ENCODE measurements at places on chromosomes 3 and 15.

GRCh38 chr3:4335840-4336562 lies 32.8 kb downstream of the SETMAR start:
- DNase-seq = no peak

GRCh38 chr3:156769721-156770654 lies 56.2 kb upstream of the LEKR1 start:
- DNase-seq = no peak

- no peak for DNase-seq
These were observed 360.1 kb downstream of the SHQ1 start for GRCh38 chr3:72487946-72488737.

DNA sequence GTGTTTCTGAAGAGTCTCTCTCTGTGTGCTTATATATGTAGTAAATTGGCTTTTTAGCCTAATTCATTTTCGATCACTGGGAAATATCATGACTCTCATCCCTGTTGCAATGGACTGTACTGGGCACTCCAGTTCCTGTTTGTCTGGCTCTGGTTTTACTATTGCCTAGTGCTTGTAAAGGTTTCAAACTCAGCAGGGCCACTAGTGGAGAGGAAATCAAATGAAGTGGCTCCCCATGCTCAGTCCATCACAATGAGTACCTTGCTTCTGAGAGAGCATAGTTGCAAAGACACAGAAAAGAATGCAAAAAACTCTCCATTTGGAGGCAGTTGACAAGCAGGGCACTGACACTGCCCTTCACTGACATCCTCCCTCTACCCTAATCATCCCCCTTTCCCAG lies 167.8 kb downstream of the TAFA4 start:
- DNase-seq = no peak

DNA sequence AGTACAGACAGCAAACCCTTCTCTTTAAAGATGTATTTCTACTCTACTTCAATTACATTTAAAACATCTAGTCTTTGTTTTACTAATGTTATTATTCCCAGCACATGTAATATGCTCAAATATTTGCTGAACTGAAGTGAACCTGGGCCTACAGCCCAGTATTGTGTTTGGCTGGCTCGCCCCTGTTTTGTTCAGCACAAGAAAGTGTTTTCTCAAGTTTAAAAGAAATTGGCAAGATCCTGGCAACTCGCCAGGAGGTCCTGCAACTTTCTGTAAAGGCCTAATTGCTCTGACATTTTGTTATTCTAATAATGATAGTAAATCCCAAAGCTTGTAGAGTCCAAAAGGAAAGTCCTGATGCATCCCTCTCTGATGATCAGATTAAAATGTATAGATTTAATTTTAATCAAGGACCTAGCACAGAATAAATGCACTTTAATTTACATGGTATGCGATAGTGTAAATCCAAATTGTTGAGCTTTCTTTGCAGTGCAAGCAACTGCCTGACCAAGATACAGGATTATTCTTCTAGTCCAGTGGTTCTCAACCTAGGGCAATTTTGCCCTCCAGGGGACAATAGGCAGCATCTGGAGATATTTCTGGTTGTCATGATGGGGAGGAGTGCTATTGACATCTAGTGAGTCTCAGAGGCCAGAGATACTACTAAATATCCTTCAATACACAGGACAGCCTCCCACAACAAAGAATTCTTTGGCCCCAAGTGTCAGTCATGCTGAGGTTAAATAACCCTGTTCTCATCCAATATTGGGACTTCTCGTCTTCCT lies 35.7 kb upstream of the TMOD3 start:
- DNase-seq = no peak

GRCh38 chr3:61853912-61854311 lies 292.5 kb downstream of the PTPRG start:
- DNase-seq = no peak

- no peak for DNase-seq
These were observed 32.3 kb downstream of the TBC1D2B start for GRCh38 chr15:78045189-78045588.

DNA sequence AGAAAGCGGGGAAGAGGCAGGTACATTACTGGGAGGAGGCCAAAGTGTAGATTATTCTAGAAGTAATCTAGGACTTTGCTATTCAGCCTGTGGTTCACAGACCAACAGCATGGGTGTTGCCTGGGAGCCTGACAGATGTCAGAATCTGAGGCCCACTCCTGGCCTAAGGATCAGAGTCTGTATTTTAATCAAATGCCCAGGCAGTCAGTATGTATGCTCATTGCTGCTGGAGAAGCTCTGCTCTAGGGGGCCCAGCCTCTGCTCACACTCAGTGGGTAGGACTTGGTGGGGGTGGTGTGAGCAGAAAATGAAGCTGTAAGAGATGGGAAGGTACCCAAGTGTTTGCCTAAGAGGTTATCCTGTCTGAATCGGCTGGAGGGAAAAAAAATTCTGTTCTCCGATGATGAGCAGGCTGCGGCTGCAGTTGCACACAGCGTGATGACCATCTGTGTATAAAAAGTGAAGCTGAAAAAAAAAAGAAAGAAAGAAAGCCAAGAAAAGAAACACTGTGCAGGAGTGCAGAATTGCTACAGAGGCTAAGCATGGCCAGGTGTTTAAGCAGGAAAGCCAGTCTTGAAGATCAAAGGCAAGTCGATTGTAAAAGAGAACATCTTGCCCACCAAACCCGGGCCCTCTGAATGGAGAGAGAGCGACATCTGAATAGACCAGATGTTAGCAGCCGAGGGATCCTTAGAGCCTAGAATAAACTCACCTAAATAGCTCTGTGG lies 65.2 kb downstream of the EIF4E3 start:
- no peak for DNase-seq

DNA sequence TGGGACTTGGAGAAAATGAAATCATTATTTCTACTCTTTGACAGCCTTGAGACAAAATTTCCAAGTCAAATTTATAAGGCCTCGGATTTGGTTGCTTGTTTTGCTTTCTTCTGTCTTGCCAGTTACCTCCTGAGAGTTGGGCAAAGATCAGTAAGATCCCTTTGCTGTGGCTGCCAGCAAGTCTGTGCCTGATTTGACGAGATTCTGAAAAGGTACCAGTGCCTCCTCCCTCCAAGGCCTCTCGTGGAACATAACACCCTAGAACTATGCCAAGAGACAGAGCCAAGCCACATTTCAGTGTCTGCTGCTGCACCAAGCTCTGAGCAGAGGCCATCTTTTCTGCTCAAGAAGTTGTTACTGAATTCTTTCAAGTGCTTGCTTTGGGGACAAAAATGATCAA lies 61.0 kb downstream of the GTPBP8 start:
- DNase-seq = no peak

DNA sequence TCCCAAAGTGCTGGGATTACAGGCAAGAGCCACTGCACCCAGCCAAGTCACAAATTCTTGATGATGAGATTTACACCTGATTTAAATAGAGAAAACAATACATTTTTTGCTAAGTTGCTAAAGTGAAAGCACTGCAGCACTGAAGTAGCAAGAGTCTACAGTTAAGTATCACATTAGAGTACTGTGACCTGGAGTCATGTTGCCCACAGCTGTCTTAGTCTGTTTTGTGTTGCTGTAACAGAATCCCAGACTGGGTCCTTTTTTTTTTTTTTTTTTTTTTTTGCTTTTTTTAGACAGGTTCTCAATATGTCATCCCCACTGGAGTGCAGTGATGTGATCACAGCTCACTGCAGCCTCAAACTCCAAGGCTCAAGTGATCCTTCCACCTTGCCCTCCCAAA lies 23.2 kb upstream of the GNB4 start:
- DNase-seq = no peak

DNA sequence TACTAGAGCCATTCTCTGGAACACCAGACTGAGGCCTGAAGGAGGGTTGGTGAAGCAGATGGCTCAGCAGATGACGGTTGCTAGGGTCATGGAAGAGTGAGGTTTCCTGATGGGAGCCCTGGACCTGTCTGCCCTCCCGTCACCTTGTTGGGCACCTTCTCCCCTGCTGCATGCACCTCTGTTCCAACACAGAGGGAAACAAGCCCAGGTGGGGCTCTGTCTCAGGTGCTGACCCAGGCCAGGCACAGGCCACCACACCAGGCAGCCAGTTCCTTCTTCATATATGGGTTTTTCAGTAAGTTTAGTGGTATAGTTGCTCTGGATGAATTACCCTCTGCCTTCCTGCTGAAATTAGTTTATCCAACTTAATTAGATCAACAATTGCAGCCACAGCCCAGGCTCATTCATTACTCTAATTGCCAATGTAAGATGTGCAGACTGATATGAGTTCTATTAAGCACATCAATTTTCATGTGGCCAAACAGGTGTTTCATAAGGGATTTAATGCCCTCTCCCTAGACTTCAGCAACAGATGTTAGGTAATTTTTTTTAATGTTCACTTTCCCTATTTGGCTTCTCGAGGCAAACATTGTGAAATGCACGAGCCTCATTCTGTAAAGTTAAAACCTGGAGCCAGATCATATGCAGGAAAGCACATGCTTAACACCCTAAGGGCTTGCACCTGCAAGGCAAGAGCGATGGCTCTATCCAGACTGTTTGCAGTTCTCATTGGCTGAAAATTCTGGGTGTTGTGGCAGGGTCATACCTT lies 174.8 kb downstream of the CHDH start:
- DNase-seq = no peak

GRCh38 chr15:46151786-46152185 lies 517.0 kb downstream of the SQOR start:
- no peak for DNase-seq
